ENCODE measurements at places on chromosomes 7 and 10.

DNA sequence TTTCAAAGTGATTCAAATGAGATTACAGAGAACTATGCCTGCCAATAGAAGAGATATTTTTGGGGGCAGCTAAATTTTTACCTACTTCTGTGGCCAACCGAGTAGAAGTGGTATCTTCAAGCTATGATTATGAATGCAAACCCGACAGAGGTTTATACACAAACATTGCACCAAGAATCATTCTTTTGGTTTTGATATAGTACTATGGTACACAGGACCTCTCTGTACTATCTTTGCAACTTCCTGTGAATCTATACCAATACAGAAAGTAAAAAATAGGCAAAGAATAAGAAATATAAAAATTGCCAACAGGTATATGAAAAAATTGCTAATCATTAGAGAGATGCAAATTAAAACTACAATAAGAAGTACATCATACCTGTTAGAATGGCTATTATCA lies 103.2 kb upstream of the VIPR2 start:
- DNase-seq = no peak

DNA sequence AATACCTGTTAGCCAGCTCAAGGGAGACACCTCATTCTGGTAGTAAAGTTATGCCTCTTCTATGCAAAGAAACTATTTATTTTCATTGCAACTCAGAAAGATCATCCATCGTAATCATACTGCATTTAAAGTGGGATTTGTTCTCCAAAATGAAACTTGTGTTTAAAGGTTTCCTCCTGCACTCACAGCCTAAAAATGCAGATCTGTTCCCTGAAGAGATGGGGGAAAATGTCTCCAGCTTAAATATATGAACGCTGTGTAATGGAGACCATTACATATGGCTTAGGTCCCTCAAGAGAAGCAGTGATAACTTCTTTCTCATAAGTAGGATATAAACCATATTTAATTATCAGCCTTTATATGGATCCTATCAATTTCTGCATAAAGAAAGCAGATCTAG lies 665.1 kb downstream of the KCNMA1 start:
- no peak for DNase-seq

GRCh38 chr7:50693455-50694130 lies 89.1 kb downstream of the GRB10 start:
- DNase-seq = no peak

- DNase-seq = no peak
Observed at GRCh38 chr7:129083525-129083924, 28.6 kb upstream of the TNPO3 start.
